ENCODE measurements at places on chromosomes 4 and X. TPM values are rescaled to one million over a fixed set of nuclear protein-coding genes. Genes with fewer than 3 reads are reported as not detected.

DNA sequence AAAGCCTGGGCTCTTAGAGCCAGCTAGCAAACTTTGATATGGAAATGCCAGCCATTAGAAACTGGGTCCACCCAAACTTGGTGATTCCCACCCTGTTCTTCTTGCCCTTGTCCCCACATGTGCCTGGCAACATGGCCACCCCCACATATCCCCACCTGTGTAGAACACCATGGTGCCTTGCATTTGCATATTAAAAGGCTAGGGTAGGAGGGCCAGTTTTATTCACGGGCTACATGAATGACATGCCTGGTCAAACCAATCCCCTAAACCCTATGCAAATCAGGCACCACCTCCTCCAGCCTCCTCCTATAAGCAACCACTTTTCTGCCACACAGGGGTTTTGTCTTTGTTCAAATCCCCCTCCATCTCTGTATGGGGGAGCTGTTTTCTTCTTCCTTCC lies 104.9 kb downstream of the CLNK start:
- no peak for DNase-seq

Gene NDNF
- total RNA-seq, result 0.41 TPM

- no peak for DNase-seq
These were observed 180.9 kb downstream of the SMIM20 start for GRCh38 chr4:26094911-26095310.

- no peak for DNase-seq
These were observed 79.2 kb upstream of the DKK2 start for GRCh38 chr4:107115185-107115847.

Gene RADX
- 1.7 TPM for total RNA-seq

DNA sequence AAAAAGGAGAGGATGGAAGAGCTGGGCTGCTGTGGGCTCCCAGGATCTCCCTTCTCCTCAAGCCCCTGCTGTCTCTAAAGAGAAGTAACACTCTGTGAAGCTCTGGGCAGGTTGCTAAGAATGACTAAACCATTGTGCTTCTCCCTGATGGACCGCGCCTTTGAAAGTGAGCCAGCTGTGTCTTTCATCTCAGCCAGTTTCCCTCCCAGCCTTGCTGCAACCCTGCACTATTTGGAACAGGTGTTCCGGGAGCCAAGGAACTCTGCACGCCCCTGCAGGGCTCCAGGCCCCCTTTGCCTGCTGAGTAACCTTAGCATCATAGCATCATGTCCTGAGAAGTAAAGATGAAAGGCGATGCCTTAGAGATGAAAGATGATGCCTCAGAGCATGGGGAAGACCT lies 39.7 kb downstream of the SMIM20 start:
- DNase-seq, result no peak

- no peak for DNase-seq
These were observed 72.4 kb upstream of the TLR2 start for GRCh38 chr4:153611679-153612078.

GRCh38 chrX:134963041-134963440 lies 27.8 kb upstream of the SMIM10 start:
- DNase-seq, result no peak

- DNase-seq, result no peak
These were observed 39.2 kb downstream of the FGFRL1 start for GRCh38 chr4:1050486-1051213.

GRCh38 chrX:109872021-109872732 lies 130.7 kb upstream of the TMEM164 start:
- no peak for DNase-seq

DNA sequence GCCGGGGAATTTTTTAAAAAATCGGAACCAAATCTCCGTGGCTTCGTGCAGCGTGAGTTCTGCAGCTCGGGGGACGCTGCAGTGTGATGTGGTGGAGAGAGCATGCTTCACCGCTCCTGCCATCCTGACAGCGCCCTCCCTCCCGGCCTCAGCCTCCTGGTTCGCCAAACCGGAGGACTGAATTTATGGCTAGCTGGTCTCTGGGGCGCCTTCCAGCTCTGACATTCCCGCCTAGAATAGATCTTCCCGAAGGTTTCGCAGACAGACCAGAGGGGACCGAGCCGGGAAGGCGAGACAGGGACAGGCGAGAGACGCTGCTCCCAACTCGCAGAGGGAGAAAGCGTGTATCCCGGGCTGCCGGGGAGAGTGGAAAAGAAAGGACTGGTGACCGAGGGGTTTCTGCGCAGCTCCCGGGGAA lies 25.9 kb downstream of the HOPX start:
- no peak for DNase-seq

DNA sequence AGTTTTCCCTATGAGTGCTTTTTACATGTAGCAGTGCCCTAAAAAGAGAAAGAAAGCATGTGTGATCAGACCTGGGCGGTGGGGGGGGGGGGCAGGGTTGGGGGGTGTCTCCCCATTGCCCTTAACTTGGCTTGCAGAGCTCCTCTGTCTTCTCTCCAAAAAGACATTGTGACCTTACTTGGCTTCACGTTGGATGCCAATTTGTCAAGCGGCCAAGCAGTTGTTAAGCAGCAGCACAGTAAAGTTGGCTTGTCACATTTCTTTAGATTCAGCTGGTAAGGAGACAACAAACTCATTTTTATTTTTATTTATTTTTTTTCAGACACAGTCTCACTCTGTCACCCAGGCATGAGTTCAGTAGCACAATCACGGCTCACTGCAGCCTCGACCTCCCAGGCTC lies 57.3 kb upstream of the ZNF157 start:
- DNase-seq, result peak; percentile 34

DNA sequence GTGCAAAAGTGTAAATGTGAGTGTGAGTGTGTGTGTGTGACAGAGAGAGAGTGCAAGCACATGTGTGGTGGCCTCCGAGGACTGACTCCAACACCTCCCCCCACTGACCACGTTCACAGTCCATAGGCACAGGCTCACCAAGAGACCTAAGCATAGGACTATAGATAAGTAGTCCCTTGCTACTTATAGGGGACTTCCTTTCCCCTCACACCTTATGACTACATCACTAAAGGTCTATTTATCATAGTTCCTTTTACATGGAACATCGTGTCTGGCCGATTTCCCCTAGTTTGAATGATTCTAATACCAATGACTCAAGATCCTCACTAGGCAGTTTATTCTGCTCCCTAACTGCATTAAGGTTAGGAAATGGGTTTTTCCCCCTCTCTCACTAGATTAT lies 17.8 kb downstream of the FRMPD3 start:
- DNase-seq, result no peak

GRCh38 chr4:98604723-98605122 lies 53.7 kb downstream of the TSPAN5 start:
- DNase-seq, result no peak

GRCh38 chrX:95622200-95622599 lies 1062.4 kb upstream of the DIAPH2 start:
- DNase-seq, result no peak

- no peak for DNase-seq
These were observed 24.9 kb upstream of the SEC24B start for GRCh38 chr4:109408711-109409110.

Gene CT55
- total RNA-seq, result not detected

DNA sequence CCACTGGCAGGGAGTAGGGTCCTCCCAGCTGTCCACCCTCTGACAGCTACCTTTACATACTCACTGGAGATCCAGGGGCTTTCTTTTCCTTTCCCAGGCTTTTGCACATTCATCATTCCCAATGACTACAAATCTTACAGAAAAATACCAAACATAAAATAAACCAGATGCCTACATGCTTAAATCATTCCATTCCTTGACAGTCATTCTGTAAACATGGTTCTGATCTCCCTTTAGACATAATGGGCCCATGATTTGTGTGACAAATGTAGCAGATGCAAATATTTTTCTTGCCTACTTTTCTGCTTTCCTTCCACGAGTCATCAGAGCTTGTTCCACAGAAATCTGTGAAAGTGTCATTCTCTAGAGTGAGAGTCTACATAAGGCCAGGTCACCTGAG lies 207.0 kb downstream of the IDS start:
- no peak for DNase-seq

Gene GPC4
- 13.0 TPM for total RNA-seq

Gene TLL1
- total RNA-seq, result 1.6 TPM

- no peak for DNase-seq
These were observed 3.4 kb downstream of the CLCN4 start for GRCh38 chrX:10160211-10160610.

GRCh38 chrX:83529950-83530349 lies 21.9 kb downstream of the POU3F4 start:
- no peak for DNase-seq

DNA sequence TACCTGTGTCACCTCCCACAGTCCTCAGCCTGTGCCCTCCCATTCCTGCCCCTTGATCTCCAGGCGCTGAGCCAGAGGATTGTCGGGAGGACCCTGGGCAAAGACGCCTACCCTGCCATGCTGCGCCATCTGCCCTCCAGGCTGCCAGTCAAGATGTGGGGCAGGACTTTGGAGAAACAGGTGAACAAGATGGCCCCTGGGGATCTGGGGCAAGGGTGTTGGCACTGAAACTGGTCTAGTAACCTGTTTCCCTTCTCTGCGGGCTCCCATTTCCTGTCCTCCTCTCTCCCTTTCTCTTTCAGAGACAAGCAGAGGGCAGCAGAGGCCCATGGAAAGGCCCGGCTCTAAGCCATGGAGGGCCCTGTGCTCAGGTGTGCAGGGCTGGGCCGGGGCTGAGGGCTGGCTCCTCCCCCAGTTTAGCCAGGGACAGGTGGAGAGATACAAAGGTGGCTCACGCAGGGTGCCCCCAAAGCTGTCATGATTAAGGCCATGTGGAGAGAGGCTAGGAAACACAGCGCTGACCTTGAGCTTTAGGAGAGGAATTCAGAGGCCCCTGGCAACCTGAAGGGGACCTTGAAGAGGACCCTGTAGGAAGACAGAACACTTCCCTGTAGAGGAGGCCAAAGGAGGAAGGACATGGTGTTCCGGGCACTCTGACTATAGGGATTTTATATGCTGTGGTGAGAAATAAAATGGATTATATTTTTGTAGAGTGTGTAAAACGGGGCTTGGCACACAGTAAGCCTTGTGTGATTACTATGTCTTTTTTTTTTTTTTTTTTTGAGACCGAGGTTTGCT lies at the start of gene GLOD5:
TSS of gene GLOD5 (plus strand) at position 74 of the 798 bp plus-strand sequence. CDS start at position 118, 44 bp downstream.
- DNase-seq, result peak; percentile 65

DNA sequence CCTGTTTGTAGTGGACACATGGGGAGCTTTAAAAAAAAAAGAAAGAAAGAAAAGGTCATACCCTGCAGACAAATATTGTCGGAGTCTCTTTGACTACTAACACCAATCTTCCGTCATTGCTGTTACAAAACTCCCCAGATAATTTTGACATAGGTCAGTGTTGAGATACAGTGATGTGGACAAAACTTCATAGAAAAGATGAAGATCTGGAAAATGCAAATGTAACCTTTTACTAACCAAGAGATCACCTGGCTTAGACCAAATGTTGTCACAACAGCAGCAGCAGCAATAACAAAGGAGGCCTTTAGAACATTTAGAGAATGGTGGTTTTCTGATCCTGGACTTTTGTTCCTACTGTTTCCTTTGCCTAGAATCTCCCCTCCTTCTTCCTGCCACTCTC lies 8.1 kb upstream of the COMMD8 start:
- DNase-seq, result no peak

DNA sequence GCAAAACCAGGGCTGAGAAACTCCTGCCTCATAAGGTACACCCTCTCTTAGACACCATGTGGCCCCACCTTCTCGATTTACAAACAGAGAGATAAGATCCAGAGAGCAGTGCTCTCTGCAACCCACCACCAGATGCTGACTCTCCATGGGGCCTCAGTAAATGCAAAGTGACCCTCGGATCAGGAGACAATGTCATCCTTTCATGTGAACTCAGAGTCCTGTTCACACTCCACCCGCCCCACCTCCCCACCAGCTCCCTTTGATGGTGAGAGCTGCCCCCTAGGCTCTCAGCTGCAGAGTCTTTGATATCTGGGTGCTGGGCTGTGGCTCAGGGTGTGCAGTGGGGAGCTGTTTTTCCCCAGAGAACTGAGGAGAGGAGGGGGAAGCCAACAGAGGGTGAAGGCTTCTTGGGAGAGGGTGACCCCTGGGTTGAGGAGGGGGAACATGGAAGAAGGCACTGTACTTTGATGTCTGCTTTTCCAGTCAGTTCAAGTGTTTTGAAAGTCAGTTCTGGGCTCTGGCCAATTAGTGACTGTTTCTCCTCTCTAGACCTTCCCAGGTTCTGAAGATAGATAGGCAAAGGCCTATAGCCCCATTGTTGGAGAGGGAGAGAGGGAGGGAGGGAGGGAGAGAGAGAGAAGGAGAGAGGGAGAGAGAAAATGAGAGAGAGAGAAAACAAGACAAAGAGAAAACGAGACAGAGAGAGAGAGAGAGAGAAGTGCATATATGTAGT lies 88.2 kb downstream of the SCD5 start:
- DNase-seq, result no peak

DNA sequence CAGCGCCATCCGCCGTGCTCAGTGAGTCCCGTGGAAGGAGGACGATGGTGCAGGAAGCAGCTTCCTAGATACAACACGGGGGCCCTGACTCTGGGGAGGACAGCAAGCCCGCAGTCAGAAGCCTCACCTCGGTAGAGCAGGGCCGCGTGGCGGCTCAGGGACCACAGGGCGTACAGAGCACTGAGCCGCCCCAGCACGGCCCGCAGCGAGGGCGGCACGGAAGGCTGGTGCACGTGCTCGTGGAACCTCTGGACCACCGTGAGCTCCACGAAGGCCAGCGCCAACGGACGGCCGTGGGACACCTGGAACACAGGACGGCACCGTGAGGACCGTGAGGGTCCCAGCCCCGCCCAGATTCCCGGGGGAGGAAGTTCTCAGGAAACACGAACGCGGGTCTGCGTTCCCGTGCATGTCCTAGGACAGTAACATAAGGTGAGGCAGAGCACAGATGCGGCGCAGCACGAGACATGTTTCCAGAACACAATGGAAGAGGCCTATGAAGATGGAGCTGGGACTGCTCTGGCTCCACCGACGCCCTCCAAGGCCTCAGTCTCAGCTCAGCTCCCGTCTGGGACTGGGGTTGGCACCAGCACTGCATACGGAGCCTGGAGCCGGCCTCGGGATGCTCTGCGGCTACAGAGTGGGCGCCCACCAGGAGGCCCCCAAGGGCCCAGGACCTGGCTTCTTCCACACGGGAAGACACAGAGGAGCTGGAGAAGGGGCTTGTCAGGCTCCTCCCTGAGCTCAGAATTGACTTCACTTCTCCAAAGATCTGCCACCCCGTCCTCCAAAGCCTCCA lies 65.5 kb downstream of the ACOX3 start:
- no peak for DNase-seq

- DNase-seq, result no peak
These were observed 51.9 kb downstream of the FAM114A1 start for GRCh38 chr4:38919494-38919893.

GRCh38 chr4:102343964-102344519 lies 1.2 kb downstream of the SLC39A8 start:
- peak; percentile 67 for DNase-seq

- no peak for DNase-seq
These were observed 792.3 kb upstream of the HS3ST1 start for GRCh38 chr4:12221031-12221430.

- no peak for DNase-seq
These were observed 52.3 kb upstream of the KLF3 start for GRCh38 chr4:38611676-38612075.

Gene BCLAF3
- 3.7 TPM for total RNA-seq

Data from pancreas (tissue), 10 donors.